Effector memory CD8-positive, alpha-beta T cell (primary cell): ENCODE measurements at places on chromosomes 1 and 21.
A peak's percentile ranks its signal among the peaks of the same experiment; 100 is the strongest.

GRCh38 chr1:7579831-7580804 is 191.0 kb upstream of the VAMP3 start:
- DNase-seq: no peak
- H3K27me3 ChIP-seq: peaks cover 21% of the 10 kb centered on the region
- H3K27ac ChIP-seq: no peak overlapping the region
- H3K4me1 ChIP-seq: no peaks in the 10 kb centered on the region

DNA sequence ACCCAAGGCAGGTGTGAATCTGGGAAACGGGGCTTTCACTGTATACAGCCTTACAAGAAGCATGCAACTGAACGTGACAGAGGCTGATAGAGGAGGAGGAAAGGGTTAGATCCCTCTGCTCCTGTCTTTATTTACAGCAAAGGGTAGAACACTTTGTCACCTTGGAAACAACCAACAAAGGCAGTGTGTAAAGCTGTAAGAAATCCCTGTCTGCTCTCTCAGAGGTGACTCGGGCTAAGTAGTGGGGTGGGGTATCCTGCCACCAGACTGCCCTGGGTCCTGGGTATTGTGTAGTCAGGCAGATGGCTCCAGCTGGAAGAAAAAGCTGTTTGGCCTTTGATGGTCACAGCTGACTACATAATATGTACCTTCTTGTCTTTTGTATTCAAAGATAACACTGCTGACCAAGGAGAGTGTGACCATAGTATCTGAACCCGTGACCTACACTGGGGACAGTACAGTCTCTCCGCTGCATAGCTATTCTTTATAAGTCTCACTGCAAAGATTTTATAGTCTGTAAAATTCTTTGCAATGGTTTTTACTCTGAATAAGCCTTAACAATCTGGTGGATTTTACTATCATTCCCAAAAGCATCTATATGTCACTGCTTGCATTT is 22.1 kb upstream of the POU2F1 start:
- no peaks in the 10 kb centered on the region for H3K27me3 ChIP-seq
- H3K27ac ChIP-seq: no peak overlapping the region
- no peak overlapping the region for H3K4me3 ChIP-seq
- no peaks in the 10 kb centered on the region for H3K4me1 ChIP-seq
- H3K36me3 ChIP-seq: no peaks in the 10 kb centered on the region
- no peak for DNase-seq

DNA sequence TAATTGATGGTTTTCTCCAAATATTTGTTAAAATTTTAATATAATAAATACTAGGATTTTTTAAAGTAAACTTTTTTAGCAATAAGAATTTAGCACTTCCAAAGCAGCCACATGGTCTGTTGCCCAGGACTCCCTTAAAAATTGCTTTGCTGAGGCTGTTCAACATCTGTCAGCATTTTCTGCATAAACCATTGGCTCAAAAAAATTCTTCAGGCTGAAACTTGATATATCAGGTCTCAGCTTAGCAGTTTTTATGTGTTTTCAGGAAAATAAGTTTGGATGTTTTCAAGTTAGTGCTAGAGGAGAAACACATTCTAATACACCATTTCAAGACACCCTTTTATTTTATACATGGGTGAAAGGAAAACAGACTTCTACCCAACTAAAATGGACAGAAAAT is 69.1 kb upstream of the C1orf105 start:
- H3K27me3 ChIP-seq: no peaks in the 10 kb centered on the region
- no peak for DNase-seq
- H3K36me3 ChIP-seq: no peaks in the 10 kb centered on the region
- H3K4me1 ChIP-seq: peaks cover 18% of the 10 kb centered on the region
- no peak overlapping the region for H3K4me3 ChIP-seq
- H3K27ac ChIP-seq: no peak overlapping the region

GRCh38 chr1:158055854-158056253 is 62.4 kb downstream of the KIRREL1 start:
- H3K4me3 ChIP-seq: no peak overlapping the region
- no peaks in the 10 kb centered on the region for H3K36me3 ChIP-seq
- no peak for DNase-seq
- no peak overlapping the region for H3K27ac ChIP-seq

DNA sequence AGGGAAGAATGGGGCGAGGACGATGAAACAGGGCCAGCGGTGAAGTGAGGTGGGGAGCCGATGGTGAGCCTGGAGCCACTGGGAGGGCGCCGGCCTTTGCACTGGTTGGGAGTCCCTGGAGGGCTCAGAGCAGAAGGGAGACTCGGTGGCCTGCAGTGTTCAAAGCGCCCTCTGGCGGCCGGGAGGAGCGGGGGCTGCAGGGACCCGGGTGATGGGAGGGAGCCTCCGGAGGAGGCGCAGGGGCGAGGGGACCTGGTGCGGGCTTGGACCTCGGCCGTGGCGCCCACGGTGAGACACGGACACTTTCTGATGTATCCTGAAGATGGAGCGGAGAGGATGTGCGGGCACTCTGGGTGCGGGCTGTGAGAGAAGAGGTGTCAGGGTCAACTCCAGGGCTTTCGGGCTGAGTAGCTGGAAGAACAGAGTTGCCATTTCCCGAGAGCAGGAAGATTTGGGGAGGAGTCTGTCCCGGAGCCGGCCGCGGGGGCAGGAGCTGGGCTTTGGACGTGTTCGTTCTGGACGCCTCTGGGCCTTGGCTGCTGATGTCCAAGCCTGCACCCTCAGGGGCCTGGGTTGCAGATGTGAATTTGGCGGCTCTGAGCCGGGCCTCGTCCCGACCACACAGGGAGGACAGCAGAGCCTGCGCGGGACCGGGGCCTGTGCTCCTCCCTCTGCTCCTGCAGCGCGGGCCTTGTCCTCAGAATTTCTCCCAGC is 29.7 kb downstream of the HEYL start:
- no peaks in the 10 kb centered on the region for H3K27me3 ChIP-seq
- peak; percentile 73 for DNase-seq
- H3K4me3 ChIP-seq: no peak overlapping the region
- H3K4me1 ChIP-seq: peaks cover 2% of the 10 kb centered on the region

GRCh38 chr1:163875200-163875926 is 553.6 kb downstream of the NUF2 start:
- H3K27me3 ChIP-seq: no peaks in the 10 kb centered on the region
- peaks cover under 1% of the 10 kb centered on the region for H3K36me3 ChIP-seq
- no peak for DNase-seq
- no peak overlapping the region for H3K4me3 ChIP-seq

DNA sequence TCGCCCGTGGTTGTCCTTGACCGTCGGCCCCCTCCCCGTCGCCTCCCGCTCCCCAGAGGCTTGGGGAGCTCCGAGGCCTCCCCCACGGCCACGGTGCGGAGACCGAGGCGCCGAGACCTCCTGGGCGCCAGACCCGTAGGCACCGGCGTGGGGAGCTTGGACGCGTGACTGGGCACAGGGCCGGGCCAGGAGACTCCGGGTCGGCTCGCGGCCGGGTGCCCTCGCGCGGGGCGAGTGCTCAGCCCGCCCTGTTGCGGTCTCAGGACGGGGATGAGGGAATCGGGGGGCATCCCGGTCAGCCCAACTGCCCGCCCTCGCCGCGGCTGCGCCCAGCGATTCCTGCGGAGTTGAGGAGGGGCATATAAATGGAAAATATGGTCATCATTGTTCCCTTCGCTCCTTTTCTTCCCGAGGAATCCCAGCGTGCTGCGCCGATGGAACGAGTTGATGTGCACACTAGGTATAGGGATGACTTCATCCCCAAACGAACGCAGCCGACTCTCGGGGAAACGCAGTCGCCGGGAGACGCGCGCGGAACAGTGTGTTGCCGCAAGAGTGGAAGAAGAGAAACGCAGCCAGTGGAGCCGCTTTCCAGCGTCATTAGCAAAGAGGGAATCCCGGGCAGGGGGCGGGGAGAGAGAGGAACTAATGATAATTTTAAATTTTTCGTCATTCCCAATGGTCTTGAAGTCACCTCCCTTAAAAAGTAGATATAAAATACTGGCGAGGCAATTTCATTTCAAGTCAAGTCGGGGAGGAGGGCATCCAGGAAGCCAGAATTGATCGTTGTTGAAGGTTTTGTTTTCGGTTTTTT is 747 bp upstream of the ENAH start:
- peak overlapping the region; percentile 64 for H3K4me3 ChIP-seq
- no peak overlapping the region for H3K27ac ChIP-seq
- peaks cover 31% of the 10 kb centered on the region for H3K27me3 ChIP-seq
- H3K4me1 ChIP-seq: peaks cover 8% of the 10 kb centered on the region

- peaks cover 44% of the 10 kb centered on the region for H3K27me3 ChIP-seq
- no peak overlapping the region for H3K4me3 ChIP-seq
- no peaks in the 10 kb centered on the region for H3K36me3 ChIP-seq
Measured at GRCh38 chr1:162369571-162369970, 7.1 kb downstream of the SPATA46 start.

GRCh38 chr1:153507926-153508583 is 27.7 kb downstream of the S100A6 start:
- DNase-seq: no peak
- peaks cover 7% of the 10 kb centered on the region for H3K4me1 ChIP-seq
- H3K27me3 ChIP-seq: no peaks in the 10 kb centered on the region
- H3K27ac ChIP-seq: no peak overlapping the region
- no peaks in the 10 kb centered on the region for H3K36me3 ChIP-seq

- peaks cover 4% of the 10 kb centered on the region for H3K36me3 ChIP-seq
- H3K27ac ChIP-seq: peak overlapping the region; percentile 73
Measured at GRCh38 chr1:205294175-205294917, 27.2 kb downstream of the NUAK2 start.

DNA sequence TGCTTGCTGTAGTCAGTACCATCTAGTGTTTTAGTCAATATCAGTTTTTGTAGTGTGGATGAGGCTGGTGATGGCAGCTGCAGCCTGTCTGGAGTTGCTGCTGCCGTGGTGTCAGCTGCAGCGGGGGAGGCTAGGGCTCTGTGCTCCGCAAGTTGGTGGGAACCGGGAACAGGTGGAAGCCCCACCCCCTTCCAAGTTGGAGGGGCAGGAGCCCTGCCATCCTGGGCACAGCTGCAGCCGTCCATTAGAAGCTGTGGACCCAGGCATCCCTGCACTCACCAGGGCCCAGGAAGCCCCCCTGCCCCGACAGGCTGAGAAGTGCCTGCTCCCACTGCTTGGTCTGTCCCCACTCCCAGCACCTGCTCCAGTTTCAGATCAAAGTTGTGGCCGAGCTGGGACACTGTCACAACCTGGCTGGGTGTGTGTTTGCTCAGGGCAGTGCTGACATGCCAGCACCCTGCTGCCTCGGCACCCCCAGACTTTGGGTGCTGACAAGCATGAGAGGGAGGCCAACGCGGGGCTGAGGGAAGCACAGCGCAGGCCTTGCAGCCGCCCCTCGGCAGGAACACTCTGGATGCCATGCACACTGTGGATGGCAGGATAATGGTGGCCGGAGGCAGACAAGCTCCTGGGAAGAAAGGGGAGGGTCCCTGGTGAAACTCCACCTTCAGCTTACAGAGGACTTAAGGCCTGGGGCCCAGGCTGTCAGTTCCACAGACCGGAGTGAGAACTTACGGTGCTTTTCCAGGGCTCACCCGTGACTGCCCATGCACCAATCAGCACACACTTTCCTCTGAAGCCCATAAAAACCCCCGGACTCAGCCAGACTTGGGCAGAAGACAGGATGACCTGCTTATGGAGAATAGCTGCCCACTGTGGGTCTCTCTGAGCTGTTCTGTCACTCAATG is 86.9 kb downstream of the ADARB1 start:
- H3K4me3 ChIP-seq: no peak overlapping the region
- peaks cover 5% of the 10 kb centered on the region for H3K36me3 ChIP-seq
- no peak for DNase-seq
- no peaks in the 10 kb centered on the region for H3K27me3 ChIP-seq

- DNase-seq: no peak
- no peak overlapping the region for H3K27ac ChIP-seq
- no peaks in the 10 kb centered on the region for H3K36me3 ChIP-seq
- no peaks in the 10 kb centered on the region for H3K4me1 ChIP-seq
- no peak overlapping the region for H3K4me3 ChIP-seq
- H3K27me3 ChIP-seq: no peaks in the 10 kb centered on the region
Measured at GRCh38 chr21:20741445-20741844, 256.8 kb upstream of the NCAM2 start.

DNA sequence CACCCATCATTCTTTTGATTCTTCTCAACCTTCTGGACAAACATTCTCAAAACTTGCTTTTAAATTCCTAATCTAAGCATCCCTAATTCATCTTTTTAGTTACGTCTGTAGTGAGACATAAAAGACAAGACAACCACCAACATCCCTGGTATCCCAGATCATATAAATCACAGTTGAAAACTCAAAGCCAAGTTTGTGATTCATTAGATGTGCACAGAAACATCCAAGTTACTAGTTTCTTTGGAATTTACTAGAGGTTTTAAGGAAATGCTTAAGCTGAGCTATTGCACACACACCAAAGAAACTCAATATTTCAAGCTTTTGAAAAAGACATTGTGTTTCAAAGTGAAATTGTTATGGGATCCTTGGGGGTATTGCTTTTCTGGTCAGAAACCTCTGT is 47.6 kb downstream of the ATP6V1G3 start:
- H3K36me3 ChIP-seq: no peaks in the 10 kb centered on the region
- H3K27ac ChIP-seq: no peak overlapping the region
- H3K4me3 ChIP-seq: no peak overlapping the region
- H3K4me1 ChIP-seq: peaks cover 5% of the 10 kb centered on the region
- no peaks in the 10 kb centered on the region for H3K27me3 ChIP-seq

DNA sequence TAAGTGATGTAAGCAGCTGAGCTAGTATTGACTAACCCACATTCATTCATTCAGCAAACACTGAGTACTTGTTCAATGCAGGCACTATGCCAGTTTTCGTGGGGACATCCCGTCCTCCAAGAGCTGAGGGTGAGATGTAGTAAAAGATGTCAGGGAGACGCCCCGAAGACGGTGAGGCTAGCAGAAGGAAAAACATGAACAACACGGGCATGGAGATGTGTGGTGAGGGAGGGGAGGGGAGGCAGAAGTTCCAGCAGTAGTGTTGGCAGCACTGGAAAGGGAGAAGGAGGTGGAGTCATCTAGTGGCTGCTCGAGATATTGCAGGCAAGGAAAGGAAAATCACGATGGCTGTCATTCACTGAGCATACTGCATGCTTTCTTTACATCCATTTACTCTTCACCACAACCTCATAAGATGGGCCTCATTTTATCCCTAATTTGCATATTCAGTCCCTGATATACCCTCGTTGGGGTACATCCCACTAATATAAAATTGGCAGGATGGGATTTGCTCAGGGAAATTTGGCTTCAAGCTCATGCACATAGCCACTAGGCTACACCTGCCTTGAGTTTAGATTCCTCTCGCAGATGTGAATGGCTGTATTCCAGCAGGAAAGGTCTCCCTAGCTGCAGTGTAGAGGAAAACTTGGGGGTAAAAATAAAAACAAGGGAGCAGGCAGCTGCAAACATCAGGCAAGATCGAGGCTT is 14.5 kb downstream of the PDZK1IP1 start:
- H3K27me3 ChIP-seq: peaks cover 28% of the 10 kb centered on the region
- no peak overlapping the region for H3K4me3 ChIP-seq
- DNase-seq: peak; percentile 53
- peaks cover 2% of the 10 kb centered on the region for H3K36me3 ChIP-seq
- no peak overlapping the region for H3K27ac ChIP-seq

GRCh38 chr1:8396786-8397406 is 79.0 kb downstream of the SLC45A1 start:
- H3K27ac ChIP-seq: peak overlapping the region; percentile 78
- no peaks in the 10 kb centered on the region for H3K27me3 ChIP-seq
- H3K4me3 ChIP-seq: peak overlapping the region; percentile 29
- H3K36me3 ChIP-seq: peaks cover 10% of the 10 kb centered on the region
- DNase-seq: peak; percentile 14
- peaks cover 38% of the 10 kb centered on the region for H3K4me1 ChIP-seq

GRCh38 chr1:83813576-83813975 is 185.4 kb downstream of the TTLL7 start:
- no peaks in the 10 kb centered on the region for H3K4me1 ChIP-seq
- H3K4me3 ChIP-seq: no peak overlapping the region
- no peak for DNase-seq
- H3K27me3 ChIP-seq: peaks cover 2% of the 10 kb centered on the region
- H3K27ac ChIP-seq: no peak overlapping the region
